ENCODE measurements at places on chromosomes 1 and 21. TPM values are rescaled to one million over a fixed set of nuclear protein-coding genes. Genes with fewer than 3 reads are reported as not detected.

Gene CNIH3
- total RNA-seq, result 2.8 TPM

Gene SPOCD1
- total RNA-seq, result 1.4 TPM

Gene ANGPTL3
- 88.6 TPM for total RNA-seq

Gene FCER1A
- not detected for total RNA-seq

Gene MANEAL
- total RNA-seq, result 2.3 TPM

Gene ATP5PB
- 320 TPM for total RNA-seq

Gene DHRS3
- total RNA-seq, result 98.9 TPM

Gene C1orf167
- not detected for total RNA-seq

Gene RAP1A
- total RNA-seq, result 49.6 TPM

Gene KCND3
- total RNA-seq, result 2.7 TPM

Gene COP1
- total RNA-seq, result 65.9 TPM

Gene BSND
- 0.23 TPM for total RNA-seq

Gene FAM43B
- 0.10 TPM for total RNA-seq

Gene KIF14
- total RNA-seq, result 2.2 TPM

Gene ZMYND12
- total RNA-seq, result 0.12 TPM

Gene B4GALT2
- total RNA-seq, result 45.7 TPM

Gene OR2M3
- not detected for total RNA-seq

Gene SLC16A1
- total RNA-seq, result 55.1 TPM

Gene KCNK2
- 4.1 TPM for total RNA-seq

Gene PLPPR4
- 1.5 TPM for total RNA-seq

Gene ERRFI1
- total RNA-seq, result 163 TPM

Gene SLAMF7
- total RNA-seq, result not detected

Gene CHI3L1
- 12.8 TPM for total RNA-seq

Gene SERPINC1
- 125 TPM for total RNA-seq

Gene LCE1E
- not detected for total RNA-seq

Gene CGN
- 66.4 TPM for total RNA-seq

Gene HEATR1
- total RNA-seq, result 27.8 TPM

Gene SPRR2E
- total RNA-seq, result not detected

Gene TRIM46
- total RNA-seq, result 1.1 TPM

Gene LGR6
- 0.32 TPM for total RNA-seq

Gene TNFRSF8
- not detected for total RNA-seq

Gene ZFP69B
- 3.2 TPM for total RNA-seq

Gene SPRR2A
- not detected for total RNA-seq

Gene RXFP4
- total RNA-seq, result not detected

Gene LAMC1
- total RNA-seq, result 178 TPM

Gene RGS1
- 9.8 TPM for total RNA-seq

Gene PDPN
- 332 TPM for total RNA-seq

Gene CBR3
- total RNA-seq, result 0.12 TPM

Gene TMEM240
- 6.2 TPM for total RNA-seq

Gene SPRR3
- not detected for total RNA-seq

Gene SLC37A1
- total RNA-seq, result 17.9 TPM

Gene WDR4
- 4.2 TPM for total RNA-seq

Gene FLG
- not detected for total RNA-seq

Gene SPATA1
- total RNA-seq, result 0.90 TPM

Gene C1orf53
- total RNA-seq, result 25.3 TPM
